Activated naive CD4-positive, alpha-beta T cell treated with Interleukin-2 at 50 U/mL for 16 hours (primary cell): ENCODE measurements at places on chromosomes 11 and 22.

- DNase-seq: no peak
These were observed 612.6 kb downstream of the TBC1D22A start for GRCh38 chr22:47374901-47375575.

DNA sequence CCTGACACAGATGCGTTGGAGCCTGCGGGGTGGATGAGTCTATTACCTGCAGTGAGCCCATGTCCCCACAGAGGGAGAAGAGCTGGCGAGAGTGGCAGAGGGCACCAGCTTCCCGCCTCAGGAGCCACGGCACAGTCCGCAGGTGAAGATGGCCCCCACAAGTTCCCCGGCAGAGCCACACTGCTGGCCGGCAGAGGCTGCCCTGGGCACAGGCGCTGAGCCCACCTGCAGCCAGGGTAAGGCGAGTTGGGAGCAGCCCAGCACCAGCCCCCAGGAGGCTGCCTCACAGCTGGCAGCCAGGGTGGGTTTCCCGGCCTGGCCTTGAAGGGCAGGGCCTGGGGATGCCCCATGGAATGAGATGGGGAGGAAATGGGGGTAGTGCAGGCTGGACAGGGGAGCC, 5.2 kb upstream of the SUSD2 start:
- no peak for DNase-seq

DNA sequence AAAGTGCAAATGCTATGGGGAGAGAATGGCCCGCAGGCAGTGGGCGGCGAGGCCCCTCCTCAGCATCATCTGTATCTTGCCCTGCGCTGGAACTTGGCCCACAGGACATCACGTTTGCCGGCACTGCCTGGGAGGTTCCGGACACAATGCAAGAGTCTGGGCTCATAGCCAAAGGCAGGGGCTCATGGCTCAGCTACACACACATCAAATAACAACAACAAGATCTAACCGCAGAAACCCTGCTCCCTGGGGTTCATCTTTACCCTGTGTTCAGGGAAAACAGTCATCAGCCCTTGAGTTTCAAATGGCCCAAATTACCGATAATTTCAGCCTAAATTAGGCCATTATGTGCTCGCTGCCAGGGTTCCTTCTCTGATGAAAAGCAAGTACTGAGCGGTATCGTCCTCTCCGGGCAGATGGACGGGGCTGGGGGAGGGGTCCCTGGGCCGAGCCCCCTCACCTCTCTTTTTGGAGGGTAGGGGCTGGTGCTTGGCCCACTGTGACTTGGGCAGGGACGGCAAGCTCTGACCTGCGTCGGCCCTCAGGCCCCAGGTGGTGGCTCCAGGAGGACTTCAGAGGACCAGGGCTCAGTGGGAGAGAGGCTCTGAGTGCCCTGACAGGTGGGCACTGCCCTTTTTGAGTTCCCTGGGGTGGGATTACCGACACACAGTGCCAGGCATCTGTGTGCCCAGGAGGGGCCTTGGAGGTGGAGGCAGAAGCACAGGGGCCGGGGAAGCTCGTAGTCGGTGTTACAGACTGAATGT, 25.0 kb upstream of the GAL start:
- DNase-seq: no peak

DNA sequence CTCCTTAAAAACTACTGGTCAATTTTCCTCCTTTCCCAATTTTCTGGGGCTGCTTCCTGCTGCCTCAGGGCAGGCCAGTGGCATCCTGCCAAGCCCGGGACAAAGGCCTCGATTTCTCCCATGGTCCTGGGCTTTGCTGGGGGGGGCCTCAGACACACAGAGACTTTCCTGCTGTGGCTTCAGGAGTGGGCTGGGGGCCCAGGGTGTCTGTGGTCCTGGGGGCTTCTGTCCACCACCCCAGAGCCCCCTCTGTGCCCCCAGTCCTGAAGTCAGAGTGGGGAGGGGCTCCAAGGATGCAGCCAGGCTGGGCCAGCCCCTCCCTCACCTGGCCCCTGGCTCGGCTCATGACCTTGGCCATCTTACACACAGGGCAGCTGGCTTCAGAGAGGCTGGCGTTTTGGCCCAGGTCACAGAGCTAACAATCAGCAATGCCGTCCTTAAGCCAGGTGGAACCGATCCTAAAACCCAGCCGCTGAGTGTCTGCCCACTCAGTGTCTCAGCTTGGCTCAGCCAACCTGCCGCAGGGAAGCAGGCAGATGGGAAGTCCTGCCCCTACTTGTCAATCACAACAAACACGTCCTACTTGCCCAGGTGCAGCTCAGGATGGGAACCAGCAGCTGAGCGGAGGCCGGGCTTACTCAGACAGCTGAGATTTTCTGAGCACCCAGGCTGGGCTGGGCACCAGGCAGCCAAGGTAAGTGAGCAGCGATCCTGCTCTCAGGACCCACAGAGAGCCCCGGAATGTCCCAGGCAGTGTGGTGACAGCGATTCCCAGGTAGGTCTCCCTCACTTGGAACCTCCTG, 34.6 kb downstream of the OSBPL5 start:
- no peak for DNase-seq

GRCh38 chr22:44825310-44826150, 73.2 kb downstream of the ARHGAP8 start:
- no peak for DNase-seq

- DNase-seq: no peak
These were observed 147.6 kb downstream of the FBXO7 start for GRCh38 chr22:32622004-32622743.

DNA sequence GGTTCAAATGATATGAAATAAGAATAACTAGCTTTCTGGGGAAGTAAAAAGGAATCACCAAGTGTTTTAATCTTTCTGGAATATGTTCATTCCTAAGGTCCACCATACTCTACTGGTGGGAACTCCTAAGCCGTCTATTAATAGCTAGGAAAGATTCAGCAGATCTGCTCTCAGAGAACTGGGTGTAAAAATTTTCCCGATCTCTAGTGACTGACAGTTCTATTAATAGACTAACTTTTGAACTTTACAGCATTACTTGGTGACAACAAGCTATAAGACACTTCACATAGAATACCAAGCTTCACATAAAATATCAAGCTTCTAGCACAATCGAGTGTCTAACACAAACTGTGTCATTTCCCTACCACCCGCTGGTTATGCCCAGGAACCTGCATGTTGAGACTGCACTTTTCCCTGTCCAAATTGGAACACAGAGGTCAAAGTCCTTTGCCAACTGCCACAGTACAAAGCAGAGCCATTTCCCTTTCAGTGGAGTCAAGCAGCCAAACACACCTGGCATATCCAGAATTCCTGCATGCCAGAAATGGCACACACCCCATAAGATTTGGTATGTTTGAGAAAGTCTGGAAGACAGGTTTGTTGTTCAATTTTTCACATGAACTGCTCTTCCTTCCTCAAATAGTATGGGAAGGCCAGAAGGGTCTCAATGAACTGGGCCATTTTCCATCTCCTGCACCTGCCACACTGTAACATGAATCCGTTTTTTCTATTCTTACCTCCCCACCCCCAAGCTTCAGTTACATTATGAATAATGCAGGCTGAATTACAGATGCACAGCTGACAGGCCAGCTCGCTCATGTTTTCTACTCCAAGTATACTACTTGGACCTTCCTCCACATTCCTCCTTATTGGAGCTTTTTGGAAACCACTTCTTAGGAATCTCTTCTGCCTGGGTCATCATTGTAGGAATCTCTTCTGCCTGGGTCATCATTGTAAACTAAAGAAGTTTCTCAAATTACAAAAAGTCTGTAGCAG, 3.7 kb downstream of the OSBP start:
- no peak for DNase-seq

DNA sequence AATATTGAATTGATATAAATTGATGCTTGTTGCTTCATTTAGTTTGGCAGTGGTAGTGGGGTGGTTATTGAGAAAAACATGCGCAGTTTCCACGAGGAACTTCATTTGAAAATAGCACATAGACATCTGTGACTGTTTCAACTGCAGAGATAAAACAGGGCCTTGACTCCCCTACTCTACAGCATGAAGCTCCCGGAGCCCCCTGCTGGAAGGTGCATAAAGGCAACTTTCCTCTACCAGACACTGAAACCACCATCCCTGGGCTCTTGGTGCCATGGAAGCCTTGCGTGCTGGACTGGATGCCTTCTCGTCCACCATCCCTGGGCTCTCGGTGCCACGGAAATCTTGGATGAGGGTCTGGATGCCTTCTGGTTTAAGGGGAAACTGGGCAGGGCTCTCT, 195.9 kb downstream of the CSNK2A3 start:
- DNase-seq: peak; percentile 45

DNA sequence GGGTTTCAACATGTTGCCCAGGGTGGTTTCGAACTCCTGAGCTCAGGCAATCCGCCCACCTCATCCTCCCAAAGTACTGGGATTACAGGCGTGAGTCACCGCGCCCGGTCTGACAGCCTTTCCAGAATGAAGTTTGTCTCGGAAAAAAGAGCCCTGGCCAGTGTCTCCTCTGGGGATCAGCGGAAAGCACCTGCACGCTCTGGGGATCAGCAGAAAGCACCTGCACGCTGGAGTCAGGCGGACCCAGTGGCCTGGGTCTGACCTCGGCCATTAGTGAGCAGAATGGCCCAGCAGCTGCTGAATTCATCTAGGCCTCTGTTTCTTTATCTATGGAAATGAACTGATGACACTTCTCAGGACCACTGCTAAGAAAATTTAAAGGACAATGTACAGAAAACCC, 10.5 kb upstream of the TESMIN start:
- DNase-seq: no peak

- no peak for DNase-seq
These were observed 139.5 kb upstream of the GUCY1A2 start for GRCh38 chr11:107157809-107158187.

GRCh38 chr11:118757876-118758399, 33.0 kb downstream of the DDX6 start:
- no peak for DNase-seq

GRCh38 chr11:65104628-65105027, 7.0 kb upstream of the TM7SF2 start:
- no peak for DNase-seq

DNA sequence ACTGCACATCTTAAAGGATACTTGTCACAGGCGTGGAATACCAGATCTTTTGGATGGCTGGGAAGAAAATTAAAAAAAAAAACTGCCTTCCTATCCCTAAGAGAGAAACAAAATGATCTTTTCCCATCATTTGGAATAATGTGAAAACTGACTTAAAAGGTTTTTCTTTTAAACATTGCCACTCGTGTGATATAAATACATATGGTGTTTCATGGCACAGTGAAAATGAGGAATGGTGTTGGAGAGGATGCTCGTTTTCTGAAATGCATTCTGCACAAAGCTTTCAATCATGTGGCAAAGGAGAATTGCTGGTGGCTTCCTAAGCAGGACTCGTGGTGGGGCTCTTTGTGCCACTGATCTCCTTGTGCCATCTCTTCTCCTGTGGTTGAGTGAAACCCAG, 74.9 kb upstream of the LRRC4C start:
- DNase-seq: no peak

DNA sequence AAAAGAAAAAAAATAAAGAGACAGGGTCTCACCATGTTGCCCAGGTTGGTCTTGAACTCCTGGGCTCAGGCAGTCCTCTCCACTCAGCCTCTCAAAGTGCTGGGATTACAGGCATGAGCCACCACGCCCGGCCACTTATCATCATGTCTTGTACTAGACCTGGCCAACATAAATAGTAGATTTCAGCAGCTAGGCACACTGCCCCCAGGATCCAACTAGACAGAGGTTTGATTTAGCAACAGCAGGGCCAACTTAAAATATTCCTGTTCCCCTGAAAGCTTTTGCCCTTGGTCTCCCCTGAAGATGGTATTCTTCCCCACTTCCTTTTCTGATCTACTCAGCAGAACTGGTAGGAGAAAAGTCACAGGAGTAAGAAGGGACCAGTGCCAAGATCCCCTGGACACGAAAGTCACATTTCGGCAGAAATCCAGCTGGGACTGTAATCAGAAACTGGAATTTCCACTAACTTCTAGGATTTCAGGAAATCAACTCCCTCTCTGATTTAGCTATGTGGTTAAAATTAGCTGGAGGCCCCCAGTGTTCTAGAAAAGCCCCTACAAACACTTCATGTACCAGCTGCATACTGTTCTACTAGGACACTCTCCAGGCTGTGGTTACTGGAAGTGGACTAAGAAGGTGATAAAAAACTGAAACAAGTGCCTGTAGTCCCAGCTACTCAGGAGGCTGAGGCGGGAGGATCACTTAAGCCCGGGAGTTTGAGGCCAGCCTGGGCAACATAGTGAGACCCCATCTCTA, 8.9 kb upstream of the PPP2R1B start:
- DNase-seq: no peak

DNA sequence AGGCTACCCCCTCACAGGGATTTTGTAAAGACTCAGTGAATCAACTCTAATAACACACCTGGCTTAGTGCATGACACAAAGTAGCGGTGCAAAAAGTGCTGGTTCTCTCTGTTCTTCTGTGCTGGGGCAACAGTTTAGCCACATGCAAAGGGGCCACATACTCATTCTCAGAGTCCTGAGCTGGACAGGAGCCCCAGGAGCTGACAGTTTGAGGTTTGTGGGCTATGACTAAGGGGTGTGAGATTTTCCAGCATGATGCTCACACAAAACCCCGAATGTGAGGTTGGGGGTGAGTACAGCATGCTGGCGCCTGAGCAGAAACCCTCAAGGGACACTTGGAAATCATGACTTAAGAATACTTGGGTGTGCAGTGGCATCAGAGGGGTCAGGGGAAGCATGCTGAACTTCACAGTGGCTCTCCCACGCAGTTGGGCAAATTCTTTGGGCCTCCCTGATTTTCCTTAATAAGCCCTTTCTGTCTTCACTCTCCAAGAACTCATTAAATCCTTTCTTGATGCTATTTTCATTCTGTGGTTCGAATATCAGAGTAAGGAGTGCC, 31.0 kb downstream of the TMPRSS5 start:
- DNase-seq: no peak

GRCh38 chr11:16605389-16605893, 133.0 kb upstream of the C11orf58 start:
- no peak for DNase-seq

DNA sequence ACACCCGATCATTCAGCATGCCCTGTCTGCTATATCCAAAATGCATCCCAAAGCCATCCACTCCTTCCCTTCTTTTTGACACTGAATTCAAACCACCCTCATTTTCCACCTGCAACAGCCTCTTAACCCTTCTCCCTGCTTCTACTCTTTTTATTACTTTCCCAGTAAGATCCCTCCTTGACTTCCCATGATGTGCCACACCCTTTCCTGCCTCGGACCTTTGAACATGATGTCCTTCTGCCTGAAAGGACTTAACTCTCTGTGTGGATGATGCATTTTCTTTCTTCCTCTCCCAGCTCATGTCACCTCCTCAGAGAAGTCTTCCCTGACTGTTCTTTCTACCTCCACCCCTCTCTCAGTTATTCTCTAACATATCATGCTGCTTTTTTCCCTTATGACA, 36.5 kb downstream of the HTR3A start:
- DNase-seq: no peak

- DNase-seq: no peak
These were observed 10.3 kb downstream of the PIK3C2A start for GRCh38 chr11:17197431-17197898.
